D721Med (cell line): ENCODE measurements at places on chromosomes 6 and 20.

DNA sequence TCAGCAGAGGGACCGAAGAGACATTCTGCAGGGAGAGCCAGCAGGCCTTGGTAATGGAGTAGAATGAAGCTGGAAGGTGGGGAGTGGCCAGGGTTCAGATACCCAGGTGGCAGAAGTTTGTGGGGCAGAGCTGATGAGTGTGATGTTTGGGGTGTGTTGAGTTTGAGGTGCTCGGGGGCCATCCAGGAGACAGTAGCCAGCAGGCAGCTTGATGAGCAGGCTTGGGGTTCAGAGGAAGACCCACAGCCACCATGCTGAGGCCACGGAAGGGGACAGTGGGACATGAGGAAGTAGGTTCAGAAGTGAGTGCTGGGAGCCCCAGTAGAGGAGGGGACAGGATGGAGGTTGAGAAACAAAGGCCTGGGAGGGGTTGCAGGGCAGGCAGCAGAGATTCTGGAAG is 11.1 kb upstream of the FOXS1 start:
- no peak for DNase-seq

- no peak for DNase-seq
Measured at GRCh38 chr20:34705397-34706301, 1.5 kb downstream of the TP53INP2 start.

DNA sequence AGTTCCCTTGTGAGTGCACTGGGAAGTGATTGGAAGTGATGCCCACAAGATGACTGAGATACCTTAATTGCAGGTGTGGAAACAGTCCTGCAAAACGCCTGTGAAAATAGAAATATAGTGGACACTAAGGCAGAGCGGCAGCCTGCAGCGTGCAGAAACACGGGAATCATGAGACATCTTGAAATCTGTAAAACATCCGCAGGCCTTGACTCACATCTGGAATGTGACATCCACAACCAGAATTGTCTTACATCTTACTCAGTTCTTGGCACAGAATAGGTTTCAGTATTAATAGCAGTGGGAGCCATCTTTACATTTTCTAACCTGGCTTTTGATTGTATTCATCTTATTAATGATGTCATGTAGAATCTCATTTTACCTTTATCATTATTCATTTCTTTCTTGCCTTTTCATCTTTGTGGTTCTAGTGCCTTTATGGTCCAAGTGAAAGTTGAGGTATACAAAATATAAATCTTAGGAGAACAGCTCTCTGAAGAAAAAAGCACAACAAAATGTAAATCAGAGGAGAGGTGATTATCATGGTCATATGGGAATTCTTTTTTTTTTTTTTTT is 44.6 kb downstream of the CDYL start:
- no peak for DNase-seq

DNA sequence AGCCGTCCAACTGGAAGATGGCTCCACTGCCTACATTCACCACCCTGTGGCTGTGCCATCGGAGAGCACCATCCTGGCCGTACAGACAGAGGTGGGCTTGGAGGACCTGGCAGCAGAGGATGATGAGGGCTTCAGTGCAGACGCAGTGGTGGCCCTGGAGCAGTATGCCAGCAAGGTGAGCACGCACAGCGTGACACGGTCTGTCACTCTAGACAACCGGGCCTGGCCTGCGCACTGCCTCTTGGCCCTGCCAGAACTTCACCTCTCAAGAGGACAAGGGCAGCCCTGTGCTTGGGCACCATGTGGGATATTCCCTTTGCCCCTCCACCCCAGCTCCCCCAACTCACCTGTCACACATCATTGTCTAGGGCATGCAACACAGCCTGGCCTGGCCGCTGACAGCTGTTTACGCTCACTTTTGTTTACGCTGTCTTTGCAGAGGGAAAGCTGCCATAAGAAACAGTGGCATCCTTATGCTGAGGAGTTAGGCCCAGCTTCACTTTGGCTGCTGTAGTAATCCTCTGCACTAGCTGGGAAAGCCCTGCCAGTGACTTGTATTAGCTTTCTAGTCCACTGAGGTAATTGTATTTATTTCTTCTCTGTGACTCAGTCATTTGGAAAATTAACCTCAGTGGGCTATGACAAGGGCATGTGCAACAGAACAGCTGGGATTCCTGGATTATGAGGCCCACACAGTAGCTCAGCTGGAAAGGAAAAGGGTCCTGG is 9.8 kb upstream of the DEF6 start:
- no peak for DNase-seq

DNA sequence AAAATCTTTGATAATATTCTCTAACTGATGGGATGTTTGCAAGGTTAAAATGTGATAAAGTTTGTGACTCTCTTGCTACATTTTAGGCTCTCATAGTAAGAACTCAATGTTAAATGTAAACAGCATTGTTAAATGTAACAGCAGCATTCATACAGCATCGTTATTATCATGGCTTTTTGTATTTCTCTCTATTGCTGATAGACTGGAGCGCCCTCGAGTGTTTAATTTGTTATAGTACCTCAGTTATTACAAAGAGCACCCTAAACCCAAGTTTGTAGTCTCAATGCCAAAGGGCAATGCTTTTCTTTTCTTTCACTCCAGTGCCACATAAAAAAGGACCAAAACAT is 14.9 kb upstream of the TTPAL start:
- DNase-seq = no peak
